Cerebellar cortex (tissue), 1 donor: ENCODE measurements at places on chromosomes 3 and 15.

- no peak for DNase-seq
Observed at GRCh38 chr3:166390303-166390702, 553.1 kb upstream of the BCHE start.

GRCh38 chr3:101846709-101847108, 2.6 kb upstream of the NFKBIZ start:
- DNase-seq: no peak

- DNase-seq: no peak
Observed at GRCh38 chr15:73753250-73754130, at the start of gene INSYN1. Gene INSYN1 (minus strand): TSS chr15:73753351. CDS start chr15:73751130, 2,221 bp downstream.

DNA sequence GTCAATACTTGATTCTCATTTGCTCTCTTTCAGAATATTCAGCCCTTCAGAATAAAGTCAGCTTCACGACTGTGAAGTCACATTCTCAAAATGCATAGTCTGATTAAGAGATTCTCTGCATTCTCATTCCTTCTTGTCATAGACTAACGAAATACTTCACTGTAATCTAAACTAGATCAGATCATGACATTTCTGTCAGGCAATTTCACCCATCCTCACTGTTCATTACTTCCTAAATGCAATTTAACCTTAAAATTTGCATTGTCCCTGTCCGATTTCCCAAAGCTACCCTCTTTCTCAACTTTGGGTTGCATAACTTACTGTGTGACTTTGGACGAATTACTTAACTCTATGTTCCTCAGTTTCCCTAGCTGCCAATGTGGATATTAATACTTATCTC, 6.2 kb downstream of the RPL22L1 start:
- DNase-seq: no peak

DNA sequence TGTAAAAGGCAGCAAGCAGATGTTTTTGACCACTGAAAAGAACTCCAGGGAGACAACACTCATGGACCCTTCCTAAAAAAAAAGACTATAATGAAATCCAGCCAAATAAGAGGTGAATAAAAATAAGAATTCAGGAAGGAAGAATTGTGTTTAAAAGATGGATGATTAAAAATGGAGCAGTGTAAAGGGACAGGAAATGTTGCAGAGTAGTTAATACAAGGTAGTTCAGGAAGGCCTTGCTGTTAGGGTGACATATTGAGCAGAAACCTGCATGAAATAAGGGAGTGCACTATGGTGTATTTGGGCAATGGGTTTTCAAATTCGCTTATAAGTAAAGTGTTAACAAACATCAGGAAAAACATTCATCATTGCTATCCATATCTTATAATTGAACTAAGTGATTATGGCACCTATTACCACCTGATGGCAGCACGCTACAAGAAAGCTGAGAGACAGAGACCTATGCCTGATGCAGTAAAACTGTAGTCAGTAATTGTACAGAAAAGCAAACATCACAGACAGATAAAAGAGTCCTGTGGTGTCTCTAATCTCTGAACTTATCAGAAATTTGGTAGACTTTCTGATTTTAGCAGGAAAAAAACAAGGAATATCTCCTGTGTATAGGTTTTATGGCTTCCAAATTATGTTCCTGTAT, 5.8 kb upstream of the DBR1 start:
- peak; percentile 87 for DNase-seq

- DNase-seq: peak; percentile 71
Observed at GRCh38 chr15:61835496-61836106, 224.6 kb downstream of the VPS13C start.

- DNase-seq: no peak
Observed at GRCh38 chr3:11514191-11514821, 129.4 kb downstream of the VGLL4 start.

DNA sequence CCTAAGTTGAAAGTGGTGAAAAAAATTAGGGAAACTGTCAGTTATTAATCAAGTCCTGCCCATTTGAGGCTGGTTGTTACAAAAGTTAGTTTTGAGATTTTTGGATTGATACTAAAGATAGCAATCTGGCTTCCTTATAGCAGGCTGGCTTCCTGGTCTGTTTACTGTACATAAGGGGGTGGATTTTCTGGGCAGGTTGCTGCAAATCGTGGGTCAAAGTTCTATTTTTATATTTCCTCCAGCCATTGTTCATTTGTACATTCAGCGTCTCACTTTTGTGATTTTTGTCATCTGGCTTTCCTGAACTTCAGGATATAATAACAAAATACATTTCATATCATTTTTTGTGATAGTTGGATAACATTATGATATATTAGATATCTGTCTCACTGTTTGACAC, 49.5 kb downstream of the CLDN1 start:
- DNase-seq: no peak

- no peak for DNase-seq
Observed at GRCh38 chr3:138476526-138476925, 42.1 kb downstream of the ESYT3 start.

DNA sequence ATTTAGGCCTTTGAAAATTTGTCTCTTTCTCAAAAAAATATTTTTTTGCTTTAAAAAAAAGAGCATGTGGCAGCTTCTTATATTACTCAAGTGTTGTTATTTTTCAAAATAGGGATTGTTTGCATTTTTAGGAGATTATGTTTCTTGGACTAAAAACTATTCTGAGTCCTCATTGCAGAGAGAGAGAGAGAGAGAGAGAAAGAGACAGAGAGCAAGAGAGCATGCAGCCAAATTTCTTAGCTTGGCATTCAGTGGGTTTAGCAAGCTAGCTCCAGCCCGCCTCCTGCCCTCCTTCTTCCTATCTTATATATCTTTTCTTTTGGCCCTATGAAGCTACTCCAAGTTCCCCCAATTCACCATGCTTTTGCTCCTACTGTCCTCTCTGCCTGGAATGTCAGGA, 55.7 kb downstream of the CEMIP start:
- DNase-seq: no peak

DNA sequence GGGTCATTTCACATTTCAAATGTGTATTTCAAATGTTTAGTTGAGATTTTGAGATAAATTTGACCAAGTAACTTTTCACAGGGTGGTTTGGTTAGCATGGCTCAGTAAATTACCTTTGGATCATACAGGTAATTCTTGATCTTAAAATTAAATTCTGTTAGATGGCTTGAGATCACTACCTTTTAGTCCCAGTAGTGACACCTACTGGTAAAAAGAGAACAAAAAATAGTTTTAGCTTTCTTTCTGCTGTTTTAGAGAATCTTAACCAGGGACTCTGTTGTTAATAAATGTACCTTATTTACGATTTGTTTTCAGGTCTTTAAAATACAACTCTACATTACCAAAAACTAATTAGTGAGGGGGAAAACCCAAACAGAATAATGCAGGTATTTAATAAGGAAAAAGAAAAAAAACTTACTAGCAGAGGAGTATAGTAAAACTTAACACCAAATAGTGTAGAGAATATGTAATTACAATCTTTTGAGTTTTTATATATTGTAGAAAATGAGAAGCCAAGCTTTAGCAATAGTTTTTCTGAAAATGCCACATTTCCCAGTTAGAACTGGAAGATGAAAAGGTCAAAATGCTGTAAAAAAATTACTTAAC, 620.3 kb upstream of the AGTR1 start:
- peak; percentile 82 for DNase-seq

GRCh38 chr3:184672977-184673870, 38.6 kb downstream of the MAGEF1 start:
- DNase-seq: no peak

- no peak for DNase-seq
Observed at GRCh38 chr3:151366993-151367392, 17.6 kb downstream of the P2RY12 start.

- no peak for DNase-seq
Observed at GRCh38 chr3:73070675-73071575, 9.5 kb downstream of the EBLN2 start.

DNA sequence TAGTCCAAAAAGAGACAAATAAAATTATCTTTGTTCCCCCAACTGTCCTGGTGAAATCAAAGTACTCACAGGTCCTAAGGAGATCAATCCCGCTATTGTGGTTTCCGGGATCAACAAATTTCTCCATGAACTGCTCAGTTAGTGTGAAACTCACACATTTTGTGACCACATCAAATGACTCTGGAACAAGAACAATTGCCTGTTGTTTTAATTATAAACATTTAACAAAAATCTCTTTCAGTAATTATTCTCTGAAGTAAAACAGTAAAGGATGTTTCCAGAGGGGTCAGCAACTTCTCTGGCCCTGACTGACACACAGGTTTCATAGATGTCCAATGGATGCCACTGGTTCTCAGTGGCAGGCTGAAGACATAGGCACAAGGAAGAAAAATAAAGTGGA, 3.9 kb downstream of the CLDND1 start:
- DNase-seq: no peak

- DNase-seq: no peak
Observed at GRCh38 chr15:46607077-46607476, 972.2 kb downstream of the SQOR start.

DNA sequence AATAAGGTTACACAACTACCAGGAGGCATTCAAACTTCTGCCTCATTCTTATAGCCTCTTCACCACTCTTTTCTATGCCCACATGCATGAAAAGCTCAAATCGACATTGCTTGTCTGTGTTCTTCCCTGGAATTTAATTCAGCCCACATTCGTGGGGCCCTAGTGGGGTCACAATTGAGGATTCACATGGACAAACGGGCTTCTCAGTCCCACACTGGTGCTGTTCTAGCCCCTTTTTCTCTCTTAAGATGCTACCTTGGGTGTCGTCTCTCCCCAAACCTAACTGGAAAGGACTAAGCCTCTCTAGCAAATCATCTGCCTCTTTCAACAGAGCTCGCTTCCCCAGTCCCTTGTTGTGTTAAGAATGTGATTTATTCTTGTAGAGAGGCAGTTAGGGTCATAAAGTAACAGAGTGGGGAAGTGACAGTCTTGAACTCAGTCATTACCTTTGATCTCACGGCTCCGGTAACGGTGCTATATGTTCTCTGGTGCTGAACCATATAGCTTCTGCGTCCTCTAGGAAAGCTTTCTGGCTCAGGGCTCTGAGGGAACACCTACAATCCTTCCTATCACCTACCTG, 4.9 kb downstream of the LPP start:
- no peak for DNase-seq

- DNase-seq: no peak
Observed at GRCh38 chr15:39713846-39714245, 68.8 kb downstream of the FSIP1 start.

DNA sequence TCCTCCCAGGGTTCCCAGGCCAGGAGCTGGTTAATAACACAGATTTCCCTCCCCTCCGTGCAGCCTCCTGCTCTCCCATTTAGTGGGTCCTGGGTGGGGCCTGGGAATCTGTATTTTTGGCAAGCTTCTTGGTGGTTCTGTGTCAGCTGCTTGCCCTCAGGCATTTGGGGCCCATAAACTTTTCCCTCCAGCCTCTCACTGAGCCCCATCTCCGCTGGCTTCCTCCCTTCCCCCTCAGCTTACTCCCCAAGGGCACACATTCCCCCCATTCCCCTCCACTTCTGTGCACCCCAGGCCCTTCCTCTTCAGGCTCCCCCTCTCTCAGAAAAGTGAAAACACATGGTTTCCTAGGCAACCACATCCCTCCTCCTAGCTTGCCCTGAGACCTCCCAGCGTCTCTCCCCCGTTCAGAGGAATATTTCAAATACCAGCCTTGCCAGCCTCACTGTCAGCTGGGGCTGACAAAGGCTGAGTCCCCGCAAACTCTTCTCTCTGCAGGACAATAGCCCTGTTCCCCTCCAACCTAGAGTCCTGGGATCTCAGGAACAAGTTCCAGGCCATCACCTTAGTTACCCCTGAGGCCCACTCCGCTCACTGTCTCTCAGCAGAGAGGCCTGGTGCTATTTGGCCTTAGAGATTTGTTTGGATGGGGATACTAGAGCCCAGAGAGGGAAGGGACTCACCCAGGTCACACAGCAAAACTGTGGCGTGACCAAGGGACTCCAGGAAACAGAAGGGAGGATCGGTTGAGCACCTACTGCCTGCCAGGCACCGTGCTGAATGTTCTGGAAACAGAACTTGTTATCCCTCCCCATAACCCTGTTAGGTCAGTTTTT, 44.6 kb upstream of the SMAD6 start:
- no peak for DNase-seq

DNA sequence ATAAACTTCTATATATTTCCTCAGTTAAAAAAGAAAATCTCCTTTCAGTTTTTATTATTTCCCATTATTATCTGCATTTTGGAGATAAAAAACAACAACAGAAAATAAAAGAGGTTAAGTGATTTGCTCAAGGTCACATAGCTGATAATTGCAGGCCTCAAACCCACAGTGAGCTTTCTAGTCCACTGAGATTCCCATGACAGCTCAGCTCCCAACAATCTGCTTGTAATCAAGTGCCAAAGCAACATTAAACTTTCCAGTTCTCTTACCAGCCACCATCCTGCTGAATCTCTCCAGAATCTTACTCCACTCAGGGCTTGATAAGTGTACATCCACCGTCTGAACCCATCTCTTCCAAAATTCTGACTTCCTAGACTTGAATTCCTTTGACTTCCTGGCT, 318.2 kb upstream of the SEMA6D start:
- DNase-seq: no peak

DNA sequence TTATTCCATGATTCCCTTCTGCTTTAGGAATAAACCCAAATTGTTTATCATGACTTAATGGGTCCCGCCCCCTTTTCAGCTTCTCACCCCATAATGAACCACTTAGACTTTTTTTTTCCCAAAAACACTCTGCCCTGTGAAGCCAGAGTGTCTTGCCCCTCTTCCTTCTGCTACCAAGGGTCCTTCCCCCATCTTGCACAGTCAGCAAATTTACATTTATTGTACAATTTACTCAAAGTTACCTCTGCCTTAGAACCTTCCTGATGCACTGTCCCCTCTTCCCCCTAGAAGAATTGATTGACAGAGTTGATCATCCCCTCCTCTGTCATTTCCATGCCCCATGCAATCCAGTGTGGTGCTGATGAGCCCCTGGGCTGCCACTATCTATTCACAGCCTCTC, 101.5 kb upstream of the PPP2R3A start:
- DNase-seq: no peak

- no peak for DNase-seq
Observed at GRCh38 chr3:139695426-139696313, 17.9 kb upstream of the NMNAT3 start.

GRCh38 chr15:42191610-42192346, 16.3 kb downstream of the VPS39 start:
- no peak for DNase-seq

DNA sequence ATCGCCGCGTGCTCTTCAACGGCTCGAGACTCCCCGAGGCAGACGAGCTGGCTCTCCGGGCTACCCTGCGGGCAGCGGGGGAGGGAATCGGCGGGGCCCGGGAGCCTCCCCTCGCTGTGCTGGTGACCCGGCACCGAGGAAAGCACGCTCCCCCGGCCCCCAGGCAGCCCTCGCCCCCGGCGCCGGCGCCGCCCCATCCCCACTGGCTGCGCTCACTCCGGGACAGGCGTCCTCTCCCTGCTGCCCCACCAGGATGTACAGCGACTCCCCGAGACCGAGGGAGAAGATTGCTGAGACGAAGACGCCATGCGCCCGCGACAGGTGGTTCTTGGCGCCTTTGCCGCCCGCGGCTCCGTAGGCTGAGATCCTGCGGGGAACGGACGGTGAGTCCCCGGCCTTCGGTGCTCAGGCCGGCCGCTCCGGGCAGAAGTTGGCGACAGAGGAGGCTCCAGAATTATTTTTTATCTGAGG, 1.7 kb downstream of the LTK start:
- DNase-seq: no peak

GRCh38 chr3:113952921-113953320, 5.1 kb downstream of the ZDHHC23 start:
- no peak for DNase-seq

- no peak for DNase-seq
Observed at GRCh38 chr3:146203776-146204175, 42.8 kb upstream of the PLOD2 start.

GRCh38 chr3:103295974-103296570, 861.3 kb downstream of the ZPLD1 start:
- peak; percentile 3 for DNase-seq

- no peak for DNase-seq
Observed at GRCh38 chr15:68346979-68347378, 69.4 kb downstream of the FEM1B start.
